Right cardiac atrium (tissue), 5 donors: ENCODE measurements at places on chromosomes 2 and 18.

- no peak for DNase-seq
These were observed 112.3 kb upstream of the ATP5MC3 start for GRCh38 chr2:175293776-175294175.

DNA sequence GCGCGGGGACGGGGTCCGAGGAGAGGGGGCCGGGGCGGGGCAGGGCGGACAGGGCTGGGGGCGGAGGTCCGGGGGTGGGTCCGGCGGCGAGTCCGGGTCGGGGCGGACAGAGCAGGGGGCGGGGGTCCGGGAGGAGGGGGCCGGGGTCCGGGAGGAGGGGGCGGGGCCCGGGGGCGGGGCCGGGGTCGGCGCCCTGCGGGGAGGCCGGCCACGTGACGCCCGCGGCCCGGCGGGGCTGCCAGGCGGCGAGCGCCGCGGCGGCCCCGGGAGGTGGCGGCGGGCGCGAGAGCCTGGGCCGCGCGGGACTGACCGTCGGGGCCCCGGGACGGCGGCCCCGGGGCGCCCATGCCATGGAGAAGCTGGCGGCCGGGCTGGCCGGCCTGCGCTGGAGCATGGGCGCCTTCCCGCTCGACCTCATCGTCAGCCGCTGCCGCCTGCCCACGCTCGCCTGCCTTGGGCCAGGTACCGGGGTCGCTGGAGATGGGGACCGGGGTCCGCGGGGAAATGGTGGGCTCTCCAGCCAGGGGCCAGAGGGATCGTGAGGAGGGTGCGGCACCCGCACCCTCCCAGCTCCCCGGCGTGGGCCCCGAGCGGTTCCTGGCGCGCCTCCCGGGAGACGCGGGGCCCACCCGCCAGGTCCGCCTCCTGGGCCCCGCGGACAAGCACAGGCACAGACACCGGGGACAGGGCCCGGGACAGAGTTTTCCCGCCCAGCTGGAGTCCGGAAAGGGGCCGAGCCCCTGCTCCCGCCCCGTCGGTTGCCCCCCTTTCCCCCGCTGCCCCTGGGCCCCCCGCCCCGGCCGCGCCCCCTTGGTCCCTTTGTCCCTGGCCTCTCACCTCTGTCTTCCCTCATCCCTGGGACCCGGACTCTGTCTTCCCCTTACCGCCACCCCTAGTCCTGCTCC lies at the start of gene GAREM2:
GAREM2 (plus strand) TSS at position 218 of the 905 bp plus-strand sequence; CDS start at position 351, 133 bp downstream.
- no peak for DNase-seq

DNA sequence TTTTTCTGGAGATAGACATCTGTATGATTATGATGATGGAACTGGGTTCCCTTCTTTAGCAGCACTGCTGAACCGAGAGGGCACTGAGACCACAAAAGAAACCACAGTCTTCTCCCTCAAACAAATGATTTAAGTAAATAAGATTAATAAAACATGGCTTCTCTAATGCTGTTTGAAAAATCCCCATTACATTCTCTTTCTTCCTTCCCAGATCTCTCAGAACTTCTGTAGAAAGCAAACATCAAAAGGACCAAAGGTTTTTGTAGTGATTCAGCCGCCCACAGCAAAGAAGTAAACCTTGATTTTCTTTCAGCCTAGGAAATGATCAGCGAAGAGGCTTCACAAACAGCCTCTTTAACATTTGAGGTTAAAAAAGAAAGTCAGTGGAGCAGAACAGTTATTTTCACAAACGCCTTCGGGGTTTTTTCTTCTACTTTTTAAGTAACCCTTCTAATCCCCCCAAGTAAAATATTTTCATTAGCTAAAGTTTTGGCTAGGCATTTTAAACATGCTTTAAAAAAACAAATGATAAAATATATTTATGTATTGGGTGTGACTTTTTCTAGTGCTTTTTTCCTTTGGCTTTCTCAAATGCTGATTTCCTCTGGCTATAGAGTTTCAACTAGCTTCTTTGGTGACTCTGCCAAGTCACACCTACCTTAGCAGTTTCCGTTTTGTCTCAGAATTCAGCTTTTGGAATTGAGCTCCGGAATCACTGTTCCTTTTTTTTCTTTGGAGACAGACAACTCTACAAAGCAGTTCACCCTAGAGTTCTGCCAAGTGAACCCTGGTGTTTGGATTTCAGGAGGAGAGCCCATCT lies 89.6 kb downstream of the UPP2 start:
- DNase-seq: no peak

DNA sequence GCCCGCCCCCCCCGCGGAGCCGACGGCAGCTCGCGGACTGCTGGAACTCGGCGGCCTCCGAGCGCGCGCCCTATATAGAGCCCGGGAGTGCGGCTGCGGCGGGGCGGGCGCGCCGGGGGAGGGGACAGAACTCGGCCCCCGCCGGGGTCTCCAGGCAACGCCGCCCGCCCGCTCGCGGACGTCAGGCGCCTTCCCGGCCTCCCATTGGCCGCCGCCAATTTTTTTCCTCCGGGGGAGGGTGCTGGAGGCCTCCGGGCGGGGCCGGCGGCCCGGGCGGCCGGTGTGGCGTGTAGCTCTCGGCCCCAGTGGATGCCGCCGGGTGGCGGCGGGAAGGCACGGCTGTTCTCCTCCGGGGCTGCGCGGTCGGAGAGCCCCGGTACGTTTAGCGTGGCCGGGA lies at the start of gene ZFP36L2:
ZFP36L2 (minus strand) TSS at position 49 of the 397 bp plus-strand sequence. CDS start 291 bp downstream, outside the sequence.
- peak; percentile 99 for DNase-seq

- no peak for DNase-seq
These were observed 152.2 kb downstream of the ALPK2 start for GRCh38 chr18:58476516-58477256.
